ENCODE measurements at places on chromosomes 2 and 18.

- no peak for DNase-seq
Measured at GRCh38 chr2:227805578-227805977, 8.1 kb upstream of the CCL20 start.

DNA sequence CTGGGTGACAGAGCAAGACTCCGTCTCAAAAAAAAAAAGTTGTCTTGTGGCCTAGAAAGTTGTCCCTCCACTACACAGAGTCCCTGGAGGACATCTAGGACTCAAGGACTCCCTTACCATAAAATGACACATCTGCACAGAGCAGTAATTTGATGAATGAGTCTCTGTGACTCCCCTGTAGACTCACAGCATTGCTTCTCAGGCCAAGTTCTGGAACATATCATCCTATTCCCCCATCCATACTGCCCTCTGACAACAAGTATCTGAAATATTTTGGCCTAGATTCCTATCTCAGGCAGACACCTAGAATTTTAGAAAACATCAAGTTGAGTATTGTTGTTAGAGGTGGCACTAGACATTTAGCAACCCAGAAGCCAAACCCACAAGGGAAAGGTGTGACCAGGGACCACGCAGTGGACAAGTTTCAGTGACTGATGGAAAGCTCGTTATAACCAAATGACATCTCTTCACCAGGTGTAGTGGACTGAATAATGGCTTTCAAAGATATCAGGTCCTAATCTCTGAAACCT is 97.9 kb upstream of the ATP8B1 start:
- no peak for DNase-seq

GRCh38 chr18:22311301-22311700 is 106.4 kb downstream of the CTAGE1 start:
- no peak for DNase-seq

DNA sequence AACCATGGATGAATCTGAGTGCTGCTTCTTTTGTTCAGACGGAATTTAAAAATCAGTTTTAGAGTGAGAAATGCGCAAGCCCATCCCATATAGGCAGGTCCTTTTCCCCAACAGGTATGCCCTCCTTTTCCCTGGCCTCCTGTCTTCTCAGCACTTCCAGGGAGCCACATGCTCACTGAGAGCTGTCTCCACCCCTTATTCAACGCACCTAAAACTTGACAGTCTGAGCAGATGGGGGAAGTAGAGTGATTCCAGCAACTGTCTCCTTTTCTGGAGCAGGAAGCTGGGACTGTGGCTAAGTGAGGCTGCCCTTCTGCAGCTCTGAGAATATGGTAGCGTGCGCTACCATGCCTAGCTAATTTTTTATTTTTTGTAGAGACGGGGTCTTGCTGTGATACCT is 53.1 kb upstream of the NOSTRIN start:
- DNase-seq: no peak

- no peak for DNase-seq
Measured at GRCh38 chr2:207042841-207043240, 103.5 kb downstream of the CPO start.

- no peak for DNase-seq
Measured at GRCh38 chr2:84177733-84178132, 281.3 kb downstream of the SUCLG1 start.

DNA sequence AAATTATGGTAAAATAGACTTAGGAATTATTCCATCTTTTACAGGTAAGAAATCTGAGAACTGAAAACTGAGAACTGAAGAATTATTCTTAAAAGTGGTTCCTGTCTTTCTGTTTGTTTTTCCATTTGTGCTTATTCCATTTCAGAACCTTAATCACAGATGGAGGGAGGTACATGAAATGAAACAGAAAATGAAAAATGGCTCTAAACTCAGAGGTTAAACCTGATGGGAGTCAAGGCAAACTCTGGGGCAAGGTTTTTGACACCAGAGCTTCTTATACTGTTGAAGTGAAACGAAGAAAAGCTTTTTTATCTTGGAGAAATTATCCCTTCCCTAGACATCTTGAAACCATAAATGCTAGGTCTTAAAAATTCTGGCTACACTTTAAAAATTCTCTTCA is 182.1 kb downstream of the ZNF804A start:
- no peak for DNase-seq

DNA sequence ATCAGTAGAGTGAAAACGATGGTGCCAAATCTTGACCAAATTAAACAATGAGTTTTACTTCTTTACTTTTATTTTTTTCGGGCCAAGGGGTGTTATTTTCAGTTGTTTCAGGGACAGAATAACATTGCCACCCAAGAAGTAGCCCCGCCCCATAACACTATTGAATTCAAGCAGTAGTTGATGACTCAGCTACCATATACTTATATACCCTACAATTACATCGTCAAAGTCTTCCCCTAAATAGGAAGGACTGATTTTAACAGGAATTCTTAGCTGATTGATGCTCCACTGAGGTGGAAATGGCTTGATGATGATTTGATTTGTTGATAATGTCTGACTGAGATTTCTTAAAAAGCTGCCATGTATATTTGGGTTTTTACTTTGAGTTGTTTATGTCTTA is 24.7 kb downstream of the LYPD6B start:
- DNase-seq: no peak

DNA sequence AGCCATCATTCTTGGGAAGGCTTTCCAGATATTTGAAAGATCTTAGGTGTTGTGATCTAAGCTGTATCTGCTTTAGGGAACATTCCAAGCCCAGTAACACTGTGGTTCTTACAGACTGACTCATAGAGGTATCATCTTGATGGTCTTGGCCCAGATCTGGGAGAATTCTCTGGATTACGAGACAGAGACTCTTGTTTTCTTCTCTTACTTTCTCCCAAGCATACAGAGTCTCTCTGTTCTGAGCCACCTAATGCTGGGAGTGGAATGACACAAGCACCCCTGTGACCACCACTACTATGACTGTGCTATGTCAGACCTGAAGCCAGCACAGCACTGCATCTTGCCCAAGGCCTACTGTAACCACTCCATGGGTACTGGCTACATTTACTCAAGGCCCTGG is 81.0 kb upstream of the EPAS1 start:
- no peak for DNase-seq

- no peak for DNase-seq
Measured at GRCh38 chr18:12065397-12065796, 28.2 kb upstream of the ANKRD62 start.

GRCh38 chr2:207847098-207847806 is 77.5 kb upstream of the FZD5 start:
- no peak for DNase-seq

DNA sequence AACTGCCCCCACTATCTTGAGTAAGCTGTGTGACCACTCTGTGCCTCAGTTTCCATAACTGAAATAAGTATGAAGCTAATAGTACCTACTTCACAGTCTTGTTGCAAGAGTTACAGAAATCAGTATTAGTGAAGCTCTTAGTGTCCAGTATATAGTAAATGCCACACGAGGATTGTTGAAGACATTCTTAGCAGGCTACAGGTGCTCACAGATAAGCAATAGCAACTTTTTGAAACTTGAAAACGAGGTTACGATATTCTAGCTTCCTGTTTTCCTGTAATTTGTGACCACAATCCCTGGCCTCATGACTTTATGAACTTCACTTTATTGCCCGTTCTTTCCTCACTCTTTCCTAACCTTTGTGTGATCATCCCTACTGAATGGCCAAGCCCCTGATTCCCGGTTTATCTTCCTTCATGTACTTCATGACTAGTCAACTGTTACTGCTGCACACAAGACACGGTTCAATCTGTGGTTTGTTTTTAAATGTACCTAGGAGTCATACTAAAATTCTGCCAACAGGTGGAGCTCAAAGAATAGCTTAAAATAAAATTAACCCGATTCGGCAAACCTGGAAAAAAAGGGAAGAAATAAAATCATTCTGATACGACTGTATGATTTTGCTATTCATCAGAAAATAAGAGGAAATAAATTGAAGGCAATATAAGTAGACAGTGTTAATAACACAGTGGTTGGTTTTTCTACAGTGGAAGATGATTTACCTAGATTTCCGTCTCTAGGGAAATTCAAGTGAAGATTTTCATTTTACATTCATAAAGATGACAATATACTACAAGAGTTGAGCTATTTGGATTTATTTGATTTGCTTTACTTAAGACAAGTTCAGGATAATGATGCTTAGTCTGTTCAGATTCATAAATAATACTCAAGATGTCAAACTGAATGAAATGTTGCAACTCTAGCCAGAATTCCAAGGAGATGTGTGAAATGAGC is 38.1 kb upstream of the STAT1 start:
- no peak for DNase-seq

- no peak for DNase-seq
Measured at GRCh38 chr2:4188561-4188960, 485.2 kb downstream of the DCDC2C start.

DNA sequence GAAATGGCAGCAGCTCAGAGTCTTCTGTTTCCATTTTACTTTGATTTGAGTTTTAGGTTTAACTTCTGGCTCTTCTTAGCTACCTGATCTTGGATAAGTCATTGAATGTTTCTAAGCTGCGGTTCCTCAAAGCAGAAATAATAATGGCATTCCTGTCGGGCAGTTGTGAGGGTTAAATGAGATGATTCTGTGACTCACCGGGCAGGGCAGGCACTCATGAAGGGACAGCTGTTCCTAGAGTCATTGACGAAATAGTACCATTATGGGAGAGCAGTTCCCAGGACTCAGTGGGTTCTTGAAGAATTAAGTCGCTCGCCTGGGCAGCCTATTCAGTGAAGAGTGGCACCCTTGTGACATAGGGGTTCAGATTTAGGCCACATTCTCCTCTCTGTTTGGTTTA is 10.3 kb downstream of the TRIB2 start:
- DNase-seq: no peak
